Small intestine (tissue), 16 donors: ENCODE measurements at places on chromosomes 6 and 20. TPM values are rescaled to one million over a fixed set of nuclear protein-coding genes. Genes with fewer than 3 reads are reported as not detected.

Gene PACSIN1
- 1.6 TPM for polyA plus RNA-seq

Gene WFDC12
- not detected for polyA plus RNA-seq

DNA sequence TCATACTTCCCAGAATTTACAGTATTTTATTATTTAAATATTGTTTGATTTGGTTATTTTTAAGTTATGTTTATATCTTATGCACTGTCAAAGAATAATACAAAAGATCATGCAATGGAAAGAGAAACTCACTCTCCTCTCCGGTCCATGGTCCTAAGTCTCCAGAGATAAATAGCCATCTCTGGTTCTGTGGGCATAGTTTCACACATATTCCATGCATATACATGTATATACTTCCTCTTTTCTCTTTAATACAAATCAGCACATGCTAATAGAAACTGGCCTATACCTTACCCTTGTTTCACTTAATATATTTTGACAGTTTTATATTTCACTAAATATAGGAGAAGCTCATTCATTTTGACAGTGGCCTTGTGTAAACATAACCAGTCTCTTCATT lies 901.7 kb upstream of the CITED2 start:
- DNase-seq = no peak

DNA sequence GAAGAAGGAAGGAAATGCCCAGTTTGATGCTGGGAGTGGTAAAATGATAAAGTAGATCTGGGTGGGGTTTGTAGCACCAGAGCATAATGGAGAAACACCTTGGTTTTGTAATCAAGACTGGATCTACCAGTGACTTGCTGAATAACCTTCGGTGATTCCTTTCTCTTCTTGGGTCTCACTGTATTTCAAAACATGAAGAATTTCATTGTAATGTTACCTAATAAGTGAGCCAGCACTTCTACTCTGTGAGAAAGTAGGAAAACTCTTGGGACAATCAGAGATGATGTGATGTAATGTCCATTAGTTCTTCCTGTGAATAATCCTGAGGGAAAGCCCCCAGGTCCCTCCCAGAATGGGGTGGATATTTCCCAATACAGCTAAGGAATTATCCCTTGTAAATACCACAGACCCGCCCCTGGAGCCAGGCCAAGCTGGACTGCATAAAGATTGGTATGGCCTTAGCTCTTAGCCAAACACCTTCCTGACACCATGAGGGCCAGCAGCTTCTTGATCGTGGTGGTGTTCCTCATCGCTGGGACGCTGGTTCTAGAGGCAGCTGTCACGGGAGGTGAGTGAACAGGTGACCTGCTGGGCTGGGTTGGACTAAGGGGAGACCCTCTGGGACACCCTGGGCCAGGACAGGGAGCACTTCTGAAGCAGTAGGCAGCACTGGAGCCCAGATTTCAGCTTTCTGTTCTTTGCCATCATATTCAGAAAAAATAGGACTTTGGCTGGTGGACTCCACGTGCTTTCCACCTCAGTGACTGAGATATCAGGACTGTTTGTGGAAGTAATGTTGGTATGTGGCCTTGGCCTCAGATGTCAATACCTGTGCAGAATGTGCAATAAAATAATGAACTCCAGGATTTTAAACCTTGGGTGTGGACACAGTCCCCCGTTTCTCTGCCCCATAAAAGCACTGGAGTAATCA lies at the start of gene PI3:
TSS of gene PI3 (plus strand) at position 469 of the 931 bp plus-strand sequence. CDS start at position 490, 21 bp downstream.
- DNase-seq = peak; percentile 92

DNA sequence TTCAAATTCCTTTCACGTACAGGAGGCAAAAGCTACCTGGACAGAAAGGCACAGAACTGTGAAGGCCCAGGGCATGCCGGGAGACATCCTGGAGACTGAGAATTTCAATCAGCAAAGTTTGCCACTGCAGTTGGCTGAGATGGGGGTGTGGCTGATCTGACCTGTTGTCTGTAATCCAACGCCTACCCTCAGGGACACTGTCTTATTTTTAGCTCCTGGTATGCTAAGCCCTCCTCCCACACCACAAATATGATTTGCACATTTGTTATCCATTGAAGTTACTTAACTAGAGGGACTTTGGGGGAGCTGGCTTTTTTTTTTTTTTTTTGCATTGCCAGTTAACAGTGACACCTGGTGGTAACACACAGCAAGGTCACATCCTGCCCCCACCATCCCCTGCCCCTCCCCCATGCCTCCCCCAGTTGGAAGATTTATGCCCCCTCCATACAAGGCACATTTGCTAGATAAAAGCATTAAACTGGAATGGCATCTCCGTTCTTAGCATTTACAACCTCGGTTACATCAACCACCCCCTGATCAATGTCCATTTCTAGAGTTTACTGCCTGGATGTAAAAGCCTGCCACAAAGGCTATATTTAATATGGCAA lies 40.4 kb downstream of the TTI1 start:
- peak; percentile 33 for DNase-seq
